ENCODE measurements at places on chromosomes 6 and 20.

- DNase-seq = no peak
These were observed 1.0 kb downstream of the GMEB2 start for GRCh38 chr20:63625771-63626423.

DNA sequence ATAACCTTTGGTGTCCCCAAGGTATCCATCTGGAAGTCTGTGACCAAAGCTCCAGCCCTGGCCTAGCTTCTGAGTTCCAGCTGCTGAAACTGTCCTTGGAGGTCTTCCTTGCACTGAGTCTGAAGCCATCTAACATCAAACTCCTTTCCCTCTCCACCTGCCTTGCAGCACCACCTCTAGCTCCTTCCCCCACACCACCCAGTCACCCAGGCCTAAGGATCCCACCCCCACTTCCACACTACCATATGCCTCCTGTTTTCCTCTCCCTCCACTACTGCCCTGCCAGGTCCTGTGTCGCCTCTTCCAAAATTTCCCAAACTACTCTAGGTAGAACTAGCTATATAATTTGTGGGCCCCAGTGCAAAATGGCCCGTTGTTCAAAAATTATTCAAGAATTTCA, 10.8 kb upstream of the MATN4 start:
- DNase-seq = no peak

DNA sequence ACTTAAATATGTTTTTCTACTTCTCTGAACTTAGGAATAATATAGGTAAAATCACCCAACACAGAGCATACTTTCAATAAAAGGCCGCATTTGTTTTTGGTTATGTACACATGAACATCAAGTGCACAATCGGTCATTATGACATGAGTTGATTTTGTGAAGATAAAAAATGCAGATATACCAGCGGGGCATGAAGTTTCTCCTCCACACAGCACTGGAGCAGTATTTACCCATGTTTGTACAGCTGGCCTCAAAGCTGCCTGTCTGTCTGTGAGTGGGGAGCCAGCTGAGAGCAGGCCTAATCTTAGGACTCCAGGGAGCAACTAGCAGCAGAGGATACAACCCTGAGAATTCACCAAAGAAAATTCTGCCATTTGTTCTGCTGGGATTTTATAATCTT, 206.5 kb downstream of the TPBG start:
- no peak for DNase-seq

DNA sequence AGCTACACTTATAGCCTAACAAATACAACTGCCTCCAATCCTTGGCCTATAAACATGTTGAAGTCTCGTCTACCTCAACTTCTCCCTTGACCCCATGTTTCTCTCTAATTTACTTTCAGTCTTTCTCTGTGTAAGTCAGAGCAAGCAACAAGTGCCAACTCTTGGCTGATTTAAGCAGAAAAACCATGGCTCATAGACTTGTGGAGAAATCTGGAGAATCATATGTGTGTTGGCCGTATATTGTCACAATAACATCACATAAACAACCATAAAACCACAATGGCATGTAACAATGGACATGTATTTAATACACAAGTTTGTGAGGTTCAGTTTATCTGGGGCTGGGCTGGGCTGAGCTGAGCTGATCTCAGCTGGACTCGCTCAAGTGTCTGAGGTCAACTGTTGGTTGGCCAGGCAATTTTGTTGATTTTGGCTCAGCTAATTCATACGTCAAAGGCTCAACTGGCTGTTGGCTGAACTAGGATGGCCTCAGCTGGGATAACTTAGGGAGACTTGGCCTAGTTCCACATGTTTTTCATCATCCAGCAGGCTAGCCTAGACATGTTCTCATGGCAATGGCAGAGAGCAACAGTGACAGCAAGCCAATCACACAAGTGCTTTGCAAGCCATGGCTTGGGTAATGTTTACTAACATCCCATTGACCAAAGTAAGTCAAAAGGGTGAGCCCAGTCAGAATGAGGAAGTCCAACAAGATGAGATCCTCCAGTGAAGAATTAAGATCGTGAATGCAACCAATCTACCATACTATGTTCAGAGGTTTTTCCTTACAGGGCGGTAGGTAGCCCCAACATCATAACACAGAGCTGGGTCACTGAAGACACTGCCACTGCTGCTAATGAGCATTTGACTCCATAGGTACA, 12.9 kb upstream of the TBC1D22B start:
- no peak for DNase-seq

DNA sequence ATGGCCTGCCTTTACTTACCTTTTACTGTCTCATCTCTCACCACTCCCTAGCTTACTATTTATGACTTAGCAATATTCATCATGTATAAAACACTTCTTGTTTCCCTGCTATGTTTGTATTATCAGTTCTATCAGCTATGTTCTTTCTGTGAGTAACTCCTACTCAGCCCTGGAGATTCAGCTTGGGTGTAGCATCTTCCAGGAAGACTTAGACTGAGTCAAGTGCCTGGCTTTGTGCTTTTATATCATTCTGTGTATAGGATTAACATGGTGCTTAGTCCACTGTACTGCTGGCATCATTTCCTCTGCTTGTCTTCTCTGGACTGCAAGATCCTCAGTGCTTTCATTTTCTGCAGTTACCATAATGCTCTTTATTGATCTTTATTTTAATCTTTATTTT, 257.8 kb downstream of the BTBD3 start:
- no peak for DNase-seq

GRCh38 chr6:45480752-45481415, 103.2 kb upstream of the SUPT3H start:
- DNase-seq = no peak

GRCh38 chr6:149182262-149182661, 135.2 kb upstream of the TAB2 start:
- no peak for DNase-seq

DNA sequence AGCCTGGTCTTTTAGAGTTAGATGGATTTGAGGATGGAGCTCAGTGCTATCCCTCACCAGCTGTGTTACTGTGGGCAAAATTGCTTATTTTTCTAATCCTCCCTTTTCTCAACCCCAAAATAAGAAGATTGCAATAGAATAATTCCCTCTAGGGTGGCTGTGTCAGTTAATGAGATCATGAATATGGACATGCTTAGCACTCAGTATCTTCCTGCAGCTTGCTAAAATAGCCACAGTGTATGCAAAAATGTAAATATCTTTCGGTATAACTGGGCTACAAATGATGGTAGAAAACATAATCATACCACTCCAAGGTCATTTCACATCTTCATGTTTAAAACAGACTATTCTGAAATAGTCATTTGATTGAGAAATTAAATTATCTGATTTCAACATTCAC, 35.7 kb downstream of the ZNF334 start:
- DNase-seq = no peak

GRCh38 chr6:45467853-45468252, 90.1 kb upstream of the SUPT3H start:
- DNase-seq = no peak

DNA sequence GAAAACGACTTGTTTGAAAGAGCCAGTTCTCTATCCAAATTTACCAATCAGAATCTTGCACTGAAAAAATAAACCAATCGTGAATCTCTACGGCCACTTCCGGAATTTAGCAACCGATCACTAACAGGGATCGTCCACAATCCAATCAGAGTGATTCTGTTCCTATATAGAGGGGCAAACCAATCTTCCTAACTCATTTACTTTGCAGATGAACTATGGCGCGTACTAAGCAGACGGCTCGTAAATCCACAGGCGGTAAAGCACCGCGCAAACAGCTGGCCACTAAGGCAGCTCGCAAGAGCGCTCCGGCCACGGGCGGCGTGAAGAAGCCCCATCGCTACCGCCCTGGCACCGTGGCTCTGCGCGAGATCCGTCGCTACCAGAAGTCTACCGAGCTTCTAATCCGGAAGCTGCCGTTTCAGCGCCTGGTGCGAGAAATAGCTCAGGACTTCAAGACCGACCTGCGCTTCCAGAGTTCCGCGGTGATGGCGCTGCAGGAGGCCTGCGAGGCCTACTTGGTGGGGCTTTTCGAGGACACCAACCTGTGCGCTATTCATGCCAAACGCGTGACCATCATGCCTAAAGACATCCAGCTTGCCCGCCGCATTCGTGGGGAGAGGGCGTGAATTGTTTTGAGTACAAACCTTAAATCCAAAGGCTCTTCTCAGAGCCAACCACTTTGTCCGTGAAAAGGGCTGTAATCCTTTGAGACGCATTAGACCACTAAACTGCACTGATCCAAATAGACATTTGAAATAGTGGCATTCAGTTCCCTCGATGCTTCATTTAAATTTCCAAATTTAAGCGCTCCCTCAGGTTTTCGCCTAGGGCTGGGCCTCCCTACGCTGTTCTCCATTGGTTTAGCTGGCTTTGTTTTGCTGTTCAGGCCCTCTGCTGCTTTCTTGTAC, 138.0 kb downstream of the HFE start:
- no peak for DNase-seq

DNA sequence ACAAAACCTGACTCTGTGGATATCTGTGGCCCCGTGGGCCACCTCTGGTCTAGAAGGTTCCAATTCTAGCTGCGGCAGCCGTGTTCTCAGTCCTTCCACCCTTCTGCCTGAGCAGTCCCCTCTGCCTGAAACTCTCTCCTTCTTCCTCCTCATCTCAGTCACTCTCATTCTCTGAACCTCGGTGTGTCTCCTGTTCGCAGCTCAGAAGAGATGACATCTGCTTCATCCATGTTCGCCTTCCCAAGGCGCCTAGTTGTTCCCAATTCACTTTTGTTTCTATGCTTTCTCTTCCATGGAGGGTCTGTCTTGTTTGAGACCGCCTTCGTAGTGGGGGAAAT, 95.5 kb downstream of the CEBPB start:
- no peak for DNase-seq

DNA sequence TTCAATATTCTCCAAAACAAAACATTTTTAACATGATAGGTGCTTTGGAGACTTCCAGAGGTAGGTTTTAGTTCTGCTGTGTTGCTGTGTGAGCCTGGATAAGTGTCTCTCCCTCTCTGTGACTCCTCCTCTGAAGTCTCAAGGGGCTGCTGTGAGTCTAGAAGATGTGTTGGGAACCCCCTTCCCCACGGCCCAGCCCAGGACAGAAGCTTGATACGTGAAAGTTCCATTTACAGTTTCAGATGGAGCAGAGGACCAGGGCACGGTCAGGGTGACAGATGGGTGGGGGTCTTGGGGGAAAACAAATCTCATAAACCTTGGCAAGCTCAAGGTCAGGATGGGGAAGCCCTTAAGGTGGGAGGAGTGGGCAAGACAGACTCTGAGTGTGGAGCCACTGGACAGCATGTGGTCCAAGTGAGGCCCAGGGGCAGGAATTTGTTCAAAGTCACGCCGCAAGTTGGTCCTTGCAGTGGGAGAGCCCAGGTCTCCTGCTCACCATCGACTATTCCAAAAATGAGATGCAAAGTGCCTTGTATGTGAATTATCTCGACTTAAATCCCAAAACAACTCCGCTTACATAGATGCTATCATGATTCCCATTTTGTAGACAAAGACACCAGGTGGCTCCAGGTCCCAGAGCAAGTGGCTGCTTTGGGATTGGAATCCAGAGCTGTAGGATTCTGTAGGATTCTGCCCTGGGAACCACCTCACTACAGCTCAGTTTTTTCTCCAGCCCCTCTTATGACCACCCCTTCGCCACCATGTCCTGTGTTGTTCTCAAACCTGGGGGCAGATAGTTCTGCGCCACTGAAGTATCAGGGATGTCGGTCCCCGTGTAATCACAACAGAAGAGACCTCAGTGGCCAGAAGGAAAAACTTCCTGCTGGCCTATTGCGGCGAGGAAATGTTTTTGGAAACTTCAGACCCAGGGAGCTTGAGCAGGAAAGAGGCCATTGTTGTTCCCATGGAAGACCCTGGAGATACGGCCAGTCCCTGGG, 1.9 kb downstream of the TGM2 start:
- no peak for DNase-seq

GRCh38 chr6:44776344-44776743, 388.8 kb downstream of the CDC5L start:
- no peak for DNase-seq

DNA sequence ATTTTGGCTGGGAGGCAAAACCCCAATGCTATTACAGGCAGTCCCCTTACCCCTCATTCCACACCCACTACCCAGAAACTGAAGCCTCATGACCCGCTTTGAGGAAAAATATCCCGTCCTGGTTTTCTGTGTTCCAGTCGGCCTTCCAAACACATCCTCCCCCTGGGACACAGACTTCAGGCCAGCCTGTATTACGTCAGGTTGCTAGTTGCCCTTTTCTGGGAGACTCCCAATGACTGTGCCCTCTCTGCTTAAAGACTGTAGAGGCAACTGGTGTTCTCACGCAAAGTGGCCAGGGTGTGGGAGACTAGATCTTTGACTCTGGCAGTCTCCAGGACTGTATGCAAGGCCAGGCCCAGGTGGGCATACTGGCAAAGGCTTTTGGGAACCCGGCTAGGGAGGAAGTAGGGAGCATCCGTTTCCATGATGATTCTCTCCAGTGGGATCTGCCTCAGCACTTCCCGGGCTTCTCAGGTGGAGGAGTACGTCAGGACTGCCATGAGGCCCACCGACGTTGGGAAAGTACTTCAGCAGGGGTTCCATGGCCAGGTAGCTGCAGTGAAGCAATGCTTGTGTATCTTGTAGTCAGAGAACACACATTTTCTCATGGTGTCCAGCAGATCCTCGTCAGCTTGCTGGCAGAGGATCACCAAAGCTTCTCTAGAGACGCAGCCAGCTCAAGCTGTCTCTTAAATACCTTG, 34.9 kb downstream of the DYNLT1 start:
- DNase-seq = no peak

DNA sequence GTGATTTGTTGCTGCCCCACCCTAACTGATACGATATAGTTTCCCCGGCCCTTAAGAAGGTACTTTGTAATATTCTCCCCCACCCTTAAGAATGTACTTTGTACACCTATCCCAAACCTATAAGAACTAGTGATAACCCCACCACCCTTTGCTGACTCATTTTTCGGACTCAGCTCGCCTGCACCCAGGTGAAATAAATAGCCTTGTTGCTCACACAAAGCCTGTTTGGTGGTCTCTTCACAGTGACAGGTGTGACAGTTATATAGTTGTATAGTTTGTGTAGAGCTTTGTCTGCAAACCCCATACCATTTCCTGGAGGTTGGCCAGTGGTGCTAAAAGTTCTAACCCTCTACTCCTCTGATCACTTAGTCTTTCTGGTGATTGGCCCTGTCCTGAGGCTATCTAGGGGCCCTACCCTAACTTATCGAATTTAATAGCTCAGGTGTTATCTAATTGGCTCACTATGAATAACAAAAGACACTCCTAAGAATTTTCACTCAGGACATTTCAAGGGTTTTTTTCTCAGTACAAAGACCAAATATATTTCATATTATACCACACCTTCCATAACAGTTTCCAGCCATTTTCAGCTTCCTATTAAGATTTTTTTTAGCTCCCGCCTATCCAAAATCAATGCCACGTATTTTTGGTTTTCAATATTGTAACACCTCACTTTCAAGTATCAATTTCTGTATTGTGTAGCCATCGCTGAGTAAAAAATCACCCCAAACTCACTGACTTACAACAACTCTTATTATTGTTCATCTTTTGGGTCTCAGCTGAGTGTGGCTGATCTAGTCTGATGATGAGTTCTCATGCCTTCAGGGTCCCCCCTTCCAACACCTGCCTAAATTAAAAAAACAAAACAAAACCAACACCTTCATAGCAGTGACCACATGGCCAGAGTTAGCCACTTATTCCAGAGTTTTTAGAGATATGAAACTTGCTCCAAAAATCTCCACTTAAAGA, 9.8 kb upstream of the BTN1A1 start:
- DNase-seq = no peak

GRCh38 chr20:9177278-9177677, 108.4 kb downstream of the PLCB4 start:
- no peak for DNase-seq

GRCh38 chr20:53934421-53935343, 135.7 kb downstream of the BCAS1 start:
- DNase-seq = no peak

GRCh38 chr6:117262799-117263198, 2.6 kb upstream of the VGLL2 start:
- no peak for DNase-seq

All from activated CD4-positive, alpha-beta T cell treated with anti-CD3 and anti-CD28 coated beads for 1 hour (primary cell).